ENCODE measurements at places on chromosomes 1 and 21.

- no peak for DNase-seq
Measured at GRCh38 chr1:228861832-228862180, 126.5 kb downstream of the RHOU start.

GRCh38 chr1:89112871-89113613 lies 12.9 kb downstream of the GBP2 start:
- no peak for DNase-seq

GRCh38 chr1:234484218-234484617 lies 5.2 kb upstream of the TARBP1 start:
- DNase-seq = no peak

DNA sequence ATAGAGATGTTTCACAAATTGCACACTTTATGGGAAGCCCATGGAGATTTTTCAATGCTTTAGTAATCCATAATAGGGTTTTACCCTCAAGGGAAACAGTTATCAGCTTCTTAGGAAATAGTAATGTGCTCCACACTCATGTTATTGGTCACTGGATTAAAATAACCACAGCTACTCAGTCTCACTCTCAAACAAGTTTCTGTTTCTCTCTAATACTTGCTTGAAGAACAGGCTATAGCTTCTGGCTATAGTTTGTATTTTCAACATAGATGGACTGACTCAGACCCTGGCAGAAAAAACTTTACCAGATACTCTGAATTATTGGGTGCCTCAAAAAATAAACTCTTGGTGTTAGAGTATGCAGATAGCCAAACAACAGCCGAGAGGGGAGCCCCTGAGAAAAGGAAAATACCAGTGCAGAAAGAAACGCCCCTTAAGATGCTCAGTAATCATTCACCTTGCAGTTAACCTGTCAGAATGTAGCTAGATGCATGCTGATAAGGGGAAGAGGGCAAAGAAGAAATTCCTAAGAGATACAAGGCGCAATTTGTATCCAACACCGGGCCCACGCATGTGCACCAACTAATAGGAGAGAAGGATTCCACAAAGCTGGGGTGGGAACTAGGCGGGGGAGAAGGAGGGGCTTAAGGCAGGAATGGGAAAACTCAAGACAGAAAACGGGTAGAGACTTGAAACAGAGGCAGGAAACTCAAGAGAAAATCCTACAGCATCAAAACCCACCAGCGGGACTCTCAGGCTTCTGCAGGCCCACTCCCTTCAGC lies 30.4 kb upstream of the PDE4B start:
- DNase-seq = no peak

- DNase-seq = peak; percentile 64
Measured at GRCh38 chr1:23403735-23404486, 20.6 kb downstream of the TCEA3 start.

- DNase-seq = no peak
Measured at GRCh38 chr1:9751971-9752370, 71.8 kb downstream of the CLSTN1 start.

- no peak for DNase-seq
Measured at GRCh38 chr1:248127653-248128052, 17.3 kb upstream of the OR2M5 start.

DNA sequence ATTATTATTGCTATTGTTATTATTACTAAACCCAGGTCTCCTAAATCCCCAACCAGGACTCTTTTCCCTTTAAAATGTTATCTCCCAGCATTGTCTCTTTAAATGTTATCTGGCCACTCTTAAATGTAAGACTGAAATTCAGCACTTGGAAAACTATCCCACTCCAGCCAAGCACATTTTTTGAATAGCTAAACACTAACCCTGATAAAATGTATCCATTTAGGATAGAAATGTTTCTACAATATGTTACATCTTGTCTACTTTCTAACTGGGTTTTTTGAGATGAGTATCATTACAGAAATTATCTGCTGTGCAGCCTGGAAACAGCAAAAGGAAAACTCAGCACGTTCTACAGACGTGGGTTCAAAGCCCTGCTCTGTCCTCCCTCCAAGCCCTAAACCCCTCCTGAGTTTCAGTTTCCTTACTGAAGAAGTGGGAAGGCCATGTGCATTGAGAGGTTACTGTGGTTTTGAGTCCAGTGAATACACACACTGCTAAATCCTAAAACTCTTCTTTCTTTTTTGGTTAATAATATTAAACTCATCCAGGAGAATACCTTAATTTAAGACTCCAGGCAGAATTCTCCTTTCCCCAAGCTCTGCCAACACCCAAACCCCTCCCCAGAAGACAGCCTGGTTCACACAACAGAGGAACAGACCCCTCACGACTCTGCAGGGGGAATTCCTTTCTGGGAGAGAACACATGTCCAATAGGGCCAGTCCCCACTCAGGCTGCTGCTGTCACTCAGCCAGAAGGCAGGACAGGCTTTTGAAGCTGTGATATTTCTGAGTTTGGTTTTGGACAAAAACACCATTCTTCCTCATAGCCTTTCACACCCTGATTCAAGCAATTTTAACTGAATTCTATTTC lies 41.9 kb downstream of the HIVEP3 start:
- no peak for DNase-seq

DNA sequence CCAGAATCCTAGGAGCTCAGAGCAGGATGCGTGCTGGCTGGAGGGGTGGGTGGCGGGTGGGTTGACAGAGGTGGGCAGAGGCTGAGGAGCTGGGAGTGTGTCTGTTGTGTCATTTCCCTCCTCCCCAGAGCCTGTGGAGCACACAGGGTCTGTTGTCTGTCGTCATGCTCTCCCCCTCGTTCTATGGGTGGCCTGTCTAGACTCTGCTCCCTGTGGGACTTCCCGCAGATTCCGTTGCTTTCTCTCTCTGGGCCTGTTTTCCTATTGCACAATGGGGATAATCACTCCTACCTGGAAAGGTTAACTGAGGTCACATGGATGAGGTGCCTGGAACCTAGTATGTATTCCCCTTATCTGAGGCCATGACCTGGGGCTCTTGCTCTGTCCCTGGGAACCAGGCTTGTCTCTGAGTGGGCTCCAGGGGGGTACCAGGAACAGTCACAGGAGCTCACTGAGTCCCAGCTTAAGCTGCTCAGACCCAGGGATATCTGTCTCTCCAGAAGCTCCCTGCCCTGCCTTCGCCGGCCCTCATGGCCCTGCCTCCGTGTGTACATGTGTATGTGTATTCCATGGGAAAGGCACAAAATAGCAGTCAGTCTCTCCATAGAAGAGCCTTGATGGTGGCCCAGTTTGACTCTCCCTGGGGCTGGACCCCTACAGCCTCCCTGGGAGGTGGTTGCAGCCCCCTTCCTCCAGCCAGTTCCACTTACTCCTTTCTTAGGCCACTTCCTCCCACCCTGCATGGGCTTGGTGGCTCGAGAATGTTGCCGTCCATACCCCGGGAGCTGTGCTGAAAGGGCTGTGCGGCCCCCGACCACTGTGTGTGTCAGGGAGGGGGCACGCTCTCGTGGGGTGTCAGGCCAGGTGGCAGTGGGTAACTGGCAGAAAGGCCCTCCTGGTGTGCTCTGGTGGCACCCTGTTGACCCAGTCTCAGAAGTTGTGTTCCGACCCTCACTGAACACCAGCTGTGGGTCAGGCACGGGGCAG lies 17.9 kb downstream of the PTPRF start:
- DNase-seq = no peak

DNA sequence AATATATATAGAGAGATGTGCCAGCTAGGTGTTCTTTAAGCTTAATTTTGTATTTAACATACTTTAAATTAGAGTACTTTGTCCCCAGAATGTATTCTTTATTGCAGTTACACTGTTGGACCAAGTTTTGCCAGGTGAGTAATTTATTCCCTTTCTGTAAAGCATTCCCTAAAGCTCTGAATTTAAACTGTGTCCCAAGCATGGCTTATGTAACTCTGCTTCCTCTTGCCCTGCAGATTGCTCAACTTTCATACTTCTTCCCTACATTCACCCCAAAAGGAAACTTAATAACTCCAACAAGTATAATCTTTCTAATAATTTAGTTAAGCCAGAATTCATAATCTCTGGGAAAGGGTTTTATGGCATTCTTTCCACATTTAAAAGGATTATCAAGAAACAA lies 5.6 kb downstream of the LYPLAL1 start:
- no peak for DNase-seq

DNA sequence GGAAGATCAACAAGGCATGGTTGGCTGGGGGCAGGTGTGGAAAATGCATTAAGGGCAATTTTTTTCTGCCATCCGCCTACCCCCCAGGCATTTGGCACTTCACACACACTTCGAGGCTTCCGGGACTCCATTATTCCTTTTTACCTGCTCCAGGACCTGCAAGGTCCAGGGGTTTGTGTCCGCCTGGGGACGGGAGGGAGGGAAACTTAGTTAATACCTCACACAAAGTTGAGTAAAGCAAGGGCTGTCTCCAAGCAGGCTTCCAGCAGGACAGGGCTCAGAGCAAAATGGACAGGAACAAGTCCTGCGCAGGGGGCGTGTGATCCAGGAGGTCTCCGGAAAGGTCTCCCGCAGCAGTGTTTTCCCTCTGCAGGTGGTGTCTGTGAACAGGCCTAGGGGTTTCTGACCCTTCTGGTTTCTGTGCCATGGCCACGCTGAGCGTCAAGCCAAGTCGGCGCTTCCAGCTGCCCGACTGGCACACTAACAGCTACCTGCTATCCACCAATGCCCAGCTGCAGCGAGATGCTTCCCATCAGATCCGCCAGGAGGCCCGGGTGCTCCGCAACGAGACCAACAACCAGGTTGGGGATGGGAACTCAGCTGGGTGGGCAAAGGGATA lies 712 bp downstream of the TEKT2 start:
- no peak for DNase-seq

DNA sequence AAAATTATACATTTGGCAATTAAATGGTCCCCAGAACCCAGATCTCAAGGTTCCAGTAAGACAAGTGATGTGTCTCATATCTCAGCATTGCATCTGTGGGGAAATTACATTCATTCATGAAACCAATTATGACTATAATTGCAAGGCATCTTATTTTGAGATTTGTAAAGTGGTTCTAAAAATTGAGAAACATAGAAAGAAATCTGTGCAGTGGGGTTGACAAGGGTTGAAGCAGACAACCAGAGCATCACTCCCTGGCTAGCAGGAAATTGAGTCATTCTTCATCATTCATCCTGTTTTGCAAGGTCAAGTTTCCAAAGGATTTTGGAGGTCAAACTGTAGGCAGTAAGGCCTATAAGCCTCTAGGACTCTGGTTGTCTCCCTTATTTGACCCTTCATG lies 25.1 kb upstream of the MROH9 start:
- no peak for DNase-seq

GRCh38 chr21:41369920-41370839 lies 8.4 kb downstream of the MX2 start:
- peak; percentile 50 for DNase-seq

- DNase-seq = no peak
Measured at GRCh38 chr1:162171111-162171510, 101.6 kb downstream of the NOS1AP start.

DNA sequence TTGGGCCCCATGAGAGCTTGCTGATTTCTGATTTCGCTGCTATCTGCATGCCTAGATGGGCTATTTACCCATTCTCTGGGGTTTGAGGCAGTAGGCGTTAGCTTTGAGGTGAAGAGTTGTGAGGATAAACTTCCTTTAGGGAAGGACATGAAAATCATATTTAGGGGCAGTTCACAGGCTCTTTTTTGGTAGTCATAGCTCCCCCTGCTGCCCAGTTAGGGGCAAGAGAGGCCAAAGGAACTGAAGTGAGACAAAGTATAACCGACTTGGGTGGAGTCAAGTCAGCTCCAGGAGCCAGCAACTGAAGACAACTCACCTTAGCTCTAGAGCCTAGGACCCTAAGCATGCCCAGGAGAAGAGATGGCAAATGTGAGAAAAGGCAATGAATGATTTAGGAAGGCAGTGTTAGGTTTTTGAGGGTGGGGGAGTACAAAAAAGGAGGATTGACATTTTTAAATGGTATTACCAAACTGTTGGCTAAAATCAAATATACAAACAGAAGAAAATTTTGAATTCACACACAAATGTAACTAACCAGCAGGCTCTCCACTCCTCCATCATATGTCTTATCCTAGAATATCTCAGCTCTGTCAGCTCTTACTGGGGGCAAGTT lies 625.2 kb downstream of the LMO4 start:
- DNase-seq = peak; percentile 54

DNA sequence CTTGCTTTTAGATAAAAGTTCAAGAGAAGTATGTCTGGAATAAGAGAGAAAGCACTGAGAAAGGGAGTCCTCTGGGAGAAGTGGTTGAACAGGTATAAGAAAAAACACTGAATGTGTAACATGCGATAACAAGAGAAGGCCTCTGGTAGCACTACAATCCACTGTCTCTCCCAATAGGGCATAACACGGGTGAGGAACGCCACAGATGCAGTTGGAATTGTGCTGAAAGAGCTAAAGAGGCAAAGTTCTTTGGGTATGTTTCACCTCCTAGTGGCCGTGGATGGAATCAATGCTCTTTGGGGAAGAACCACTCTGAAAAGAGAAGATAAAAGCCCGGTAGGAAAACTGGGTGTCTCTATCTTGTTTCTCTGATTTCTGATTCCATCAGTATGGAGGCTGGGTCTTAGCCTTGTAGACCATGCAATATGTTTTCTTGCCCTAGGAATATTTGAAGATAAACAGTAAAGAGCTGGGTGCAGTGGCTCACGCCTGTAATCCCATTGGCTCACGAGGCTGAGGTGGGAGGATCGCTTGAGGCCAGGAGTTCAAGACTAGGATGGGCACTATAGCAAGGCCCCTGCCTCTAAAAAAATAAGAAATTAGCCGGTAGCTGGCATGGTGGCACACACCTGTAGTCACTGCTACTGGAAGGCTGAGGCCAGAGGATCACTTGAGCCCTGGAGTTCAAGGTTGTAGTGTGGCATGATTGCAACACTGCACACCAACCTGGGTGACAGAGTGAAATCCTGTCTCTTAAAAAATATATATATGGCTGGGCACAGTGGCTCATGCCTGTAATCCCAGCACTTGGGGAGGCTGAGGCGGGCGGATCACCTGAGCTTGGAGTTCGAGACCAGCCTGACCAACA lies 40.4 kb downstream of the DAP3 start:
- DNase-seq = peak; percentile 16

GRCh38 chr1:30548294-30548693 lies 175.1 kb downstream of the MATN1 start:
- no peak for DNase-seq

Data from immature natural killer cell (primary cell).